ENCODE measurements at places on chromosomes 3 and 15.

- no peak for DNase-seq
These were observed 35.6 kb upstream of the CCK start for GRCh38 chr3:42301446-42302175.

DNA sequence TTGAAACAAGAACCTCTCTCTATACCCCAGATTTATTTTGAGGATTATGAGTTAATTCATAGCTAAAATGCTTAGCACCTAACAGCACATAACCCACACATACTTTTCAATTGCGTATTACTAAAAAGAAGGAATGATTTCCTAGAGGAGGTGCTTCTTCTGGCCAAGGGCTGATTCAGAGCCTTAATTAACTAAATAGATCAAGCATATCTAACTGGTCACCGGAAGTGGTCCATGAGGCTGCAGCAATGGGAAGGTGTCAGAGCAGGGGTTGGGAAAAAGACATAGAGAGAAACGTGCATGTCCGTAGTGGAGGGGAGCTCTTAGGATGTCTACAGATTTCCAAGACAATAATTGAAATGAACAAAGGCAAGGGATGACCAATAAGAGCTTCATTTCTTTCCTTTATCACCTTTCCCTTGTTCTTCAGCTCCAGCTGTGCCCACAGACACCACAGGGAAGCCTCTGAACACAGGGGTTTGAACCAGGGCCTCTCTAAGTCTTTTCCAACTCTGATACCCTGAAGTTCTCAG lies 467 bp downstream of the HGD start:
- no peak for DNase-seq

- no peak for DNase-seq
These were observed 785 bp upstream of the MYRIP start for GRCh38 chr3:39808467-39809180.

GRCh38 chr15:91975241-91975978 lies 121.9 kb downstream of the SLCO3A1 start:
- no peak for DNase-seq

GRCh38 chr15:72493220-72493619 lies 19.1 kb downstream of the ARIH1 start:
- DNase-seq, result no peak

DNA sequence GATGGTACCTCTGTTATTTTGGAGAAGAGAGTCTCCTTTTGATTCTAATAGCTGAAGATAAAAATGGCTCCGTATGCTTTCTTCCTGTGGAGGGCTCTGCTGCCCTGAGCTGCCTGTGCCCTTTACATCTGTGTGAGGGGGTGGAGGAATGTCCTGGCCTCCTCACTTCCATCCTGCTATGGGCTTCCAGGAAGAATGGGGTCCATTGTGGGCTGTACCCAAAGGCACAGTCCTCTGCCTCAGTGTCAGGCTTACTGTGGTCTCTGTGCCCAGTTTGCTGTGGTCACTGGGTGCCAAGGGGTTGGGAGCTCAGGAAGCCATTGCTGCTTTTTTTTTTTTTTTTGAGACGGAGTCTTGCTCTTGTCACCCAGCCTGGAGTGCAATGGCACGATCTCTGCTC lies 14.4 kb downstream of the DAG1 start:
- DNase-seq, result no peak

- DNase-seq, result peak; percentile 26
These were observed 228.2 kb downstream of the TCF12 start for GRCh38 chr15:57146506-57147201.

GRCh38 chr3:71089271-71089847 lies 494.2 kb downstream of the FOXP1 start:
- no peak for DNase-seq

- DNase-seq, result no peak
These were observed 4.0 kb downstream of the ANKDD1A start for GRCh38 chr15:64915518-64916227.

- DNase-seq, result no peak
These were observed 210.3 kb upstream of the SUCLG2 start for GRCh38 chr3:67864587-67865183.

GRCh38 chr15:31265871-31266711 lies 60.5 kb upstream of the KLF13 start:
- DNase-seq, result no peak

DNA sequence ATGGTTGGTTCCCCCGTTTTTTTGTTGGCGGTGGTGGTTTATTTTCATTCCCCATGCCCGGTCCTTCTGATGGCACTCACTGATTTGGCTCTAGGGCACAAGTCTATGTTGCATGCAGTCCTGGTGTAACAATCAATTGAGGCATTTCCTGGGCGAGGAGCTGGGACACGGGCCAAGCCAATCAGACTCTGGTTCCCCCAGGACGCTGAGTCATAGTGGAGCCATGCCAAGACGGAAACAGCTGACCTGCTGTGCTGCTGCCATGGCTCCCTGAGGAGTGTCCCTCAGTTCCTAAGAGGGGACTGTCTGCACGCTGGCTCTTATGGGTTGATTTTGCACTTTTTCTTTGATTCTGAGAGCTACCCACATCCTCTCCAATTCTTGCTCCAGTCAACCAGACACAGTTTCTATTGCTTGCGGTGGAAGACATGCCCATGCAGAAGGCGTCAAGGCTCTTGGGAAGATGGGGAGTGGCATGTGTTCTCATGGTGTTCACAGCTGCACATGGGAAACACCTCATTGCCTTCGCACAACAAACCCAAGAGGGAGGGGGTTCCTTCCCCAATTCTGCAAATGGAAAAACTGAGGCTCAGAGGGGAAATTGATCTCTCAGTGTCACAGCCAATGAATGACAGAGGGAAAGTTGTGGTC lies 28.3 kb upstream of the ALDH1L1 start:
- DNase-seq, result peak; percentile 20

GRCh38 chr15:73756390-73756789 lies 3.2 kb upstream of the INSYN1 start:
- DNase-seq, result no peak

DNA sequence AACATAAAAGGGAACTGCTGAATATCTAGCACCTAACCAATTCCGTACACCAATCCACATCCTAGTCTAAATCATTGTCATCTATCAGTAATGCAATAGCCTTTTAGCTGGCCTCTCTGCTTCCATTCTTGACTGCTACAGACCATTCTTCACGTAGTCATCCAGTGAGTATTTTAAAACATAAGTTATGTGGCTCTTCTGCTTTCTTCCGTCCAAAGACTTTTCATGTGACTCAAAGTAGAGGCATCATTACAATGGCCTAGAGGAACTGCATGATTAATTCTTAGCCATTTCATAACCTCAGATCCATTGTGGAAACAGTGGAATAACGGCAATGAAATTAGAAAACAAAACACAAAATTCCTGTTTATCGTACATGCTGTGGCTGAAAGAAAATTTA lies 88.9 kb upstream of the CBLB start:
- no peak for DNase-seq

GRCh38 chr15:96320703-96321638 lies 9.5 kb upstream of the NR2F2 start:
- no peak for DNase-seq

DNA sequence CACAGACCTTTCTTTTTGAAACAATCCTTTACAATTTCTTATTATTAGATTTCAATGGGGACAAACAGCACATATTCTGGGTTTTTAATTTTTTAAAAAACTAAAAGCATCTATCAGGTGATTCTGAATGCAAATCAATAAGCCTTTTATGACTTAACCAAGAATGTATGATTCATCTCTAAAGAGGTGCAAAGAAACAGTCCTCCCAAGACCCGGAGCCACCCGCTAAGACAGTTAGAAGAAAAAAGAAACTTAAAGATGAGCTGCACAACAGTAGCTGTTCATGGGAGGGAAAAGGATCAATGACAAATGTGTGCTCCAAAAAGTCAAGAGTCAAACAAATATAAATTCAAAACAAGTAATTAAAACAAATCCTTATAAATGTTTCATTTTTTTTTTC lies 319.5 kb downstream of the THSD4 start:
- no peak for DNase-seq

GRCh38 chr15:73354241-73354640 lies 14.5 kb downstream of the HCN4 start:
- DNase-seq, result no peak

GRCh38 chr15:75720787-75721479 lies 8.3 kb upstream of the CSPG4 start:
- DNase-seq, result peak; percentile 14

- DNase-seq, result no peak
These were observed 138.1 kb downstream of the CNTN6 start for GRCh38 chr3:1230920-1231319.

GRCh38 chr3:107846279-107846852 lies 244.5 kb downstream of the CD47 start:
- DNase-seq, result no peak

DNA sequence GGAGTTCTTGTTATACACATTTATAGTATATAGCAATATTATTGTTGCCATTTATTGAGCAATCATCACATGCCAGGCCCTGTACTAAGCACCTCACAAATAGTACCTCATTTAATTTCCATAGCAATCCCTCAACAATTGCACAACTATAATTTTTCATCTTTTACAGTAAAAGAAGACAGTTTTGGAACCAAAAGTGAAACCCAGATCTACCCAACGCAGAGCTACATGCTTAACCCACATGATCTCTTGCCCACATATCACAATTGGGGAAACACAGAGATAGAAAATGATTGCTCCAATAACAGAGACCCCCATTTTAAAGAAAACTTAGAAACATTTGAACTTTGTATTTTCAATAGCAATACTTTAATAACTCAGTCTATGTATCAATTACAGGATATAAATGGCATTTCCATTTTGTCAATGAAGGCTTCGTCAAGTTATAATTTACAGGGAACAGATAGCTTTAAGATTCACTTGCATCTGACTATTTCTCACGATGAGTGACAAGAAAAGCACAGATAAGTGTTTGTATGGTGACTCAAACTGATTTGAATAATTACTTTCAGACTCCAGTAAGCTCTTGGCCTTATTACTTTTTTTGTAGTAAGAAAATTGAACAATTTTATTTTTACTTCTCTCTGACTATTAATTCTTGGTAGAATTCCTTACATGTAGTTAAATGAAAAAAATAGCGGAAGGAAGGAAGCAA lies 38.7 kb upstream of the CCDC50 start:
- DNase-seq, result no peak

GRCh38 chr15:40051616-40052415 lies 12.8 kb upstream of the SRP14 start:
- DNase-seq, result no peak

- peak; percentile 30 for DNase-seq
These were observed 5.9 kb downstream of the FLNB start for GRCh38 chr3:58013973-58014649.

DNA sequence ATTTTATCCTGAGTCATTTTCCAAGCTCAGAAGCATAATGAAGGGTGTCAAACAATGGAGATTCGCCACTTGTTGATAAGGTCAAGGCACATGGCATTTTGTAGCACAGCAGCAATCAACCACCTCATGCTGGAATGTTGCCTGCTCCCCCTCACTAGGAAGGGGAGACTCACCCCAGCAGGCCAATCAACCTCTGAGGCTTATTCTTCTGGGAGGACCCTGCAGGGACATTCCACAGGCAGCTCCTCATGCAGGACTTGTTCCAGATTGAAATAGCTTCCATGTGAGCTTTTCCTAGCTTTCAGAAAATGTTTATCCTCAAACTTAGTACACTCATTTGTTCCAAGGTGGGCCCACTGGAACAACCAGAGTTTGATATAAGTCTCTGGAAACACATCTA lies 77.6 kb downstream of the SSR3 start:
- DNase-seq, result no peak

- DNase-seq, result no peak
These were observed 1024.3 kb downstream of the FHIT start for GRCh38 chr3:60226912-60227311.

DNA sequence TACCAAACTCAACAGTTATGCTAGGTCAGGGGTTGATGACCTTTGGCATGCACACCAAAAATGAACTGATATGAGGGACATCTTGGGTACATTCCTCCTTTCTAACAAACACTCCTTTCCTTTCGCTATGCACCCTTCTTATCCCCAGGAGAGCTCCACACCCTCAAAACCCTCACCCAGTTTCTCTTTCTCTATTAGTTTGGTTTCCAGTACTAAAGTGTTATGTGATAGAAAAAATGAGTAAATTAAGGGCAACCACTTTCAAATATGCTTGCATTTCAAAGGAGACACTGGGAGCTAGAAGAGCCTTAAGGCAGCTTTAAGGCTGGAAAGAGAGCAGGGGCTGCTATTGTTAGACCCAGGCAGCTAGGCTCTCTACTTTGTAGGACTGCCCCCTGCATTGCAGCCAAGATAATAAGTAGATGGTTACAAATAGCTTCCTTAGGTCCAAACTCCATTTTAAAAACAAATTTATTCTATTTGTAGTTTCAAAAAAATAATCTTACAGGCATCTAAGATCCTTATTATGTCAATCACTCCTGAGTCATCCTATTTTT lies 244.3 kb downstream of the ZIC1 start:
- no peak for DNase-seq

- no peak for DNase-seq
These were observed 219.5 kb downstream of the SV2B start for GRCh38 chr15:91319371-91320059.

DNA sequence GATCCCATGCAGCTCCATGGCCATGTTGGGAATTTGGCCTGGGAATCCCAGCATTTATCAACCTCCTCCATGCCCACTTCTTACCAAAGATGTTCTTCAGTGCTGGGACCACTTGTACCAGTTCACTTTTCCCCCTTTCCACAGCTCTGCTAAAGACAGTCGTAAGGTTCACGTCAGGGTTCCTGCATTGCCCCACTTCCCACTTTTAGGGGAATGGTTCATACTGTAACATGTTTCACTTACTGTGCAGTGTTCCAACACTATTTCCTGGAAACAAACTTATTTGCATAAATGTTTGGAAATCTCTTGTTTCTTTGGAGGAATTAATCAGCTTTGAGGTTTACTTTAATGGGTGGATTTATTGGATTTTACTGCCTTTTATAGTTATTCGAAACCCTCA lies 17.0 kb downstream of the APH1B start:
- no peak for DNase-seq

DNA sequence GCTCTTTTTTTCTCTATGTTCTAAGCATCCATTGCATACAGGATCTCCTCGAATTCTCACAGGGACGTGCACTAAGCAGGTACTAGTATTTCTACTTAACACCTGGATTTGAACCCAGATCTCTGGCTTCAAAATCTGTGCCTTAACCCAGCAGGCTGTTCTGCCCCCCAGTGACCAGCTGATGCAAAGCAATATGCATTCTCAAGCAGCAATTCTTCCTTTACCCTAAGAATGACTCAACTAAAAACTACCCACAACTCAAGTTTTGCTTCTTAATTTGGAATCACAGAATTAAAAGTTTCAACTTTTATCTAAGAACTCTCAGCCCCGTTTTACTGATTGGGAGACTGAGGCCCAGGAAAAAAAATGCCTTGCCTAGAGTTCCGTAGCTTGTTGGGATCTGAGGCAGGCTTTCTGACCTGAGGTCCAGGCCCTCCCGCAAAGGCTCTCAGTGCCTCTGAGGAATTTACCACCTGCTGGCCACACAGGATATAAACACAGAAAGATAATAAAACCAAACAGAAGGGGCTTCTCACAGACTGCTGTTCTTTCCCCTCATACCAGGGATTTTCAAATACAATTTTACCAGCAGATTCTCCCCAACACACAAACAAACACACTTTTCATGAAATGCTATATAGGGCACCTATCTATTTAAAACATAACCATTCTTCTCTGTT lies 115.4 kb upstream of the RAD18 start:
- no peak for DNase-seq

GRCh38 chr3:99505646-99506269 lies 132.6 kb upstream of the COL8A1 start:
- no peak for DNase-seq

Measured in NCI-H446 treated with DMSO at 0.1 percent for 48 hours (cell line).